Thoracic aorta (tissue), 2 donors: ENCODE measurements at places on chromosomes 1 and 21. TPM values are rescaled to one million over a fixed set of nuclear protein-coding genes. Genes with fewer than 3 reads are reported as not detected.

DNA sequence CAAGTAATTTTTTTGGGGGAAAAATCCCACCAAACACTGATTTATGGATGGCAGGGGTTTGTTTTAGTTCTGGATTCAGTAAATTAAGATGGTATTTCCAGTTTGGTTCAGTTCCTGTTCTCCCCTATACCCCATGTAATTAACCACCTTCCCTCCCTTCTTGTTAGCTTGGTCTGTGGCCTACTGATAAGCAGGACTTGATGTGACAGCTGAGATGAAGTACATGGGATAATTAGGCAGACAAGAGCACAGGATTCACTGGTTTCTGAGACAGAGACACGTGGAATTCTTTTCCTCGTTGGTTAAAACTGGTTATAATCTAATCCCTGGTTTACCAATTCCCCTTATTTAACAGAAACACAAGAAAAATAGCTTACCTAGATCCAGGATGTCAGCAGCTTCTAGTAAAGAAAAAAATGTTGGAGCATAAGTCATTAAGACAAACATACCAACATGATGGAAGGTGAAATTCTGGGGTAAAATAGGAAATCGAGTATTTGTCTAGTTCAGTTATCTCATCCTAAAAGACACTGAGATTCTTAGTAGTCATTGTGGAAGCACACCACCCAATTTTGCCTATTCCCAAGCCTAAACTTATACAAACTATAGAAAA is 81.5 kb downstream of the SCMH1 start:
- H3K4me1 ChIP-seq, result no peaks in the 10 kb centered on the region
- DNase-seq, result no peak
- H3K27me3 ChIP-seq, result no peaks in the 10 kb centered on the region

Gene PLA2G2D
- not detected for total RNA-seq

- no peaks in the 10 kb centered on the region for H3K27me3 ChIP-seq
- H3K27ac ChIP-seq, result no peak overlapping the region
- H3K4me1 ChIP-seq, result no peaks in the 10 kb centered on the region
Observed at GRCh38 chr1:2402420-2402819, 9.9 kb downstream of the PEX10 start.

Gene SLAMF1
- 1.8 TPM for total RNA-seq

Gene EFHD2
- 36.0 TPM for total RNA-seq

DNA sequence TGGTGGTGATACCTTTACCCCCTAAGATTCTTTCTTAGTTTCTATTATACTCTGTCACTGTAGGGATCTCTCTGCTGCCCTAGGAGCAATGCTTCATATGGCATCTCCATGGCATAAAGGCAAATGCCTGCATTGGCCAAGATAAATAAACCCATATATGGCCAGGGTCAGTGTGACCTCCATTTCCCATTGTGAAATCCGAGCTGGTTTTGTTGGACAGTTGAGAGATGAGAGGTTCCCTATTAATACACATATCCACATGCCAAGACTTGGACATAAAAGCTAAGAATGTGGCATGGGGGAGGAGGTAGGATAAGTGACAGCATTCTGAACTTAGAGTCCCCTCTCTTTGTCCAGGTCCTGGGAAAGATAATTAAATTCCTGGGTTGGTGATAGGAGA is 1.4 kb downstream of the TPM3 start:
- H3K4me3 ChIP-seq, result no peak overlapping the region
- H3K27me3 ChIP-seq, result no peaks in the 10 kb centered on the region
- DNase-seq, result no peak

DNA sequence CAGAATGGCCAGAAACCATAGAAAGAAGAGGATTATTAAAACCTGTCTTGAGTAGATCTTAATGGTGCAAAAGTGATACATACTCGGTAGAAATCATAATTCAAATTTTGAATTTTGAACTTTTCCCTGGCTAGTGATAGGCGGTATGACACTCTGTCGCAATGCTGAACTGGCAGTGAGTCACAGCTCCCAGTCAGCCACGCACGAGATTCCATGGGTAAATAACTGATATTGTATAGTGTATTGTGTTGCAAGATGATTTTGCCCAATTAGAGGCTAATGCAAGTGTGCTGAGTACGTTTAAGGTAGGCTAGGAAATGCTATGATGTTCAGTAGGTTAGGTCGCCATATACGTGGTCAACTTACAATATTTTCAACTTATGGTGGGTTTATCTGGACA is 207.0 kb downstream of the SIPA1L2 start:
- H3K36me3 ChIP-seq, result no peaks in the 10 kb centered on the region
- no peaks in the 10 kb centered on the region for H3K4me1 ChIP-seq
- no peak overlapping the region for H3K4me3 ChIP-seq
- no peak overlapping the region for H3K27ac ChIP-seq
- DNase-seq, result no peak
- H3K27me3 ChIP-seq, result no peaks in the 10 kb centered on the region

GRCh38 chr1:180920702-180921101 is 8.0 kb downstream of the KIAA1614 start:
- DNase-seq, result no peak
- H3K27ac ChIP-seq, result no peak overlapping the region
- H3K27me3 ChIP-seq, result no peaks in the 10 kb centered on the region
- no peak overlapping the region for H3K4me3 ChIP-seq
- H3K4me1 ChIP-seq, result peaks cover under 1% of the 10 kb centered on the region

Gene DNALI1
- 2.6 TPM for total RNA-seq
